ENCODE measurements at places on chromosomes 12 and 14. TPM values are rescaled to one million over a fixed set of nuclear protein-coding genes. Genes with fewer than 3 reads are reported as not detected.

GRCh38 chr12:5584412-5585175 is 152.7 kb downstream of the NTF3 start:
- no peak for DNase-seq

DNA sequence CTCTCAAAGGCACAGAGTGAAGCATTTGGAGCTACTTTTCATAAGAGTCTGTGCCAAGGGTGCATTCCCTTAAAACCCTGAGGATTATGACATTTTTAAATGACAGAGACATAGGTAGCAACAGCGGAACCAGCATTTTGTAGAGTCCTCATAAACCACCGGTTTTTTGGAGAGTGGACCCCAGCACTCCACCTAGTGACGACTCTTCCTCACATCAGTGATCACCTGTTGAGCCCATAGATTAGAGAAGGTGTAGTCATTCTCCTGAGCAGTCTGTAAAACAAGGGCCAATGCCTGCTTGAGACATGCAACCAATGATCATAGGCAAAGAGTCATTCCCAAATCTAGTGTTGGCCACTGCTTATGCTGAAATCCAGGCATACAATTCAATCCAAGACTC is 399.1 kb downstream of the GXYLT1 start:
- peak; percentile 49 for DNase-seq

- DNase-seq, result no peak
Measured at GRCh38 chr14:101467181-101467926, 93.9 kb upstream of the DIO3 start.

The IL22 gene
- total RNA-seq, result not detected

Data from GM23338 (cell line).